ENCODE measurements at places on chromosomes 1 and 21.

DNA sequence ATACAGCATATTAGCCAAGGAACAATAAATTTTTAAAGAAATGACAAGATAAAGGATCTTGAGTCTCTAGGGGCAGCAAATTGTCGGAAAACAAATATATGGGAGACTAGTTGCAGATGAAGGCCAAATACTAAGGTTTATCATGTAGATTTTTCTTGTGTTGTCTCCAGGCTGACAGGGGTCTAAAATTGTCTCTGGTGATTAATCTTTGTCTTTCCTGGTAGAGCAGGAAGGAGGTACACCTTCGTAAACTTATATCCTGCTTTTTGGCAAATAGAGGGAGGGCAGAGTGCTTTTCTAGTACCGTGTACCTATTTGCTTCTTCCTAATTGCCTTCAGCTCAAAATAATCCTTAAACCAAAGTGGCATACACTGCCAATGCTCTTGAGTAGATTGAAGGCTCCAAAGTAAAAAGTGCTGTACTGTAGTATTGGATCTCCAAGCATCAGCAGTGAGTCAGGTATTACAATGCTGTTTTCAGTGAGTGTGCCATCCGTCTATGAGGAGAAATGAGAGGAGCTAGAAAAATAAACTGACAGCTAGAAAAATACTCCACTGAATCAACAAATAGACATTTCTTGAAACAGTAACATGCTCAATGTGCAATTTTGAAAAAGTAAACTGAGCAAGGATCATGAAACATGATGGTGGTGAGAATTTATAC, 1.8 kb upstream of the LEPR start:
- no peak for DNase-seq

DNA sequence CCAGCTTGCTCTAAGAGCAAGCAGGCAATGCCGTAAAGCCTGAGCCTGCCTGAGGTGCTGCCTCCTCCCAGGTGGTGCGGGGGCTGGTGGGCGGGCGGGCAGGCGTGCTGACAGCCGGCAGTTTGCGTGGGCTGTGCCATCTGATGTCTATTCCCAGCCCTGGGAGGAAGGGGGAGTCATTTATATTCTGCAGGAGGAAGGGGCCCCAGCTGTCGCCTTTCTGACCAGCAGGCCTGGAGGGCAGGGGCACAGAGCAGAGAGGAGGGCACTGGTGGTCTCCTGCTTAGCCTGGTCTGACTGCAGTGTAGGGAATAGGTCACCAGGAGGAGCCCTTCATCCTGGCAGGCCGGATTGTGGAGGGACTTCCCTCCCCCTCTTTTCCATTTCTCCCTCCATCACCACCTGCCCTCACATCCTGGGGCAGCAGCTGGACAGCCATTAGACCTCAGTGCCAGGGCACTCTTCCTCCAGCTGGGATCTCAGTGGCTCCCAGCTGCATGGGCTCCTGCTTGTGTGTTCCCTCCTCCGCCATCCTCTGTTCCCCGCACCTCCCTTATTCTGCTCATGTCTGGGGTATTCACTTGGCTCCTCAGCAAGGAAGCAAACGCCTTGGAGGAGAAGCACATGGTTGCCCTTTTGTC, 4.4 kb downstream of the CYB561D1 start:
- DNase-seq = peak; percentile 31

DNA sequence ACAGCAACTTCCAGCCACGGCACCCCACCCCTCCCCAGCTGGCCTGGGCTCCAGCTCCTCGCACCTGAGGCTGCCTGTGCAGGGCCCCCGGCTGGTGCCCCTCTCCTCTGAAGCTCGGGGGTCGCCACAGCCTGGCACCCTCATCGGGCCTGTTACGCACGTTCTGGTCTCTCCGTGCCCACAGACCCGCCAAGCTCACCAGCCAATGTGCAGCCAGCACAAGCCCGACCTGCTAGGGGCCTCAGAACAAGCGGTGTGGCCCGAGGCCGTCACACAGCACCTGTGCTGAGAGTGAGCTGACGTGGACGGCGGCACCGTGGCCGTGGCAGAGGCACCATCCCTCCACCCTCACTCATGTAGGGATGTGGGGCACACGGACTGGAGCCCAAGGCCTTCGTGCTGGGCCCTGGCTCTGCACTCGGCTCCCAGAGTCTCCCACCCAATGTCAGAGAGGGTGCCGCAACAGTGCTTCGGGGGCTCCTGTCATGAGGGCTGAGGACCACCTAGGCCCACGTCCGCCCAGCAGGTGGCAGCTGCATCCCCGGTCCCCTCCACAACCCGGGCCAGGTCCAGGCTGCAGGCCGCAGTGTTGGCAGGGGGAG, 4.4 kb upstream of the SAMD11 start:
- no peak for DNase-seq

GRCh38 chr1:43600033-43601020, 49.6 kb upstream of the KDM4A start:
- DNase-seq = no peak

DNA sequence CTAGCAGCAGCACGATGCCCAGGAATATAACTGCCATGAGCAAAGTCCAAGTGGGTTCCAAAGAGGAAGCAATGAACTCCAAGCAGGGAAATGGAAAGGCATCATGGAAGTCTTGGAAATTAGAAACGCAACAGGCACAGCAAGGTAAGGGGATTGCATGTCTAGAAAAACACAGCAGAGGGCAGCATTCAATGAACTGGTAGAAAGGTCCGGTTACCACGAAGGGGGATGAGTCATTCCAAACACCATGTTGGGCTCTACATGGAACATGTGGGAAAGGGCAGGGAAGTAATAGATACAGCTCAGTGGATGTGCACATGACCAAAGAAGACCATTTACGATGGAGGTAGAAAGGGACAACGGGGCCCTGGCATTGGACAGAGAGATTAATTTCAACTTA, 36.4 kb downstream of the RXRG start:
- peak; percentile 49 for DNase-seq

DNA sequence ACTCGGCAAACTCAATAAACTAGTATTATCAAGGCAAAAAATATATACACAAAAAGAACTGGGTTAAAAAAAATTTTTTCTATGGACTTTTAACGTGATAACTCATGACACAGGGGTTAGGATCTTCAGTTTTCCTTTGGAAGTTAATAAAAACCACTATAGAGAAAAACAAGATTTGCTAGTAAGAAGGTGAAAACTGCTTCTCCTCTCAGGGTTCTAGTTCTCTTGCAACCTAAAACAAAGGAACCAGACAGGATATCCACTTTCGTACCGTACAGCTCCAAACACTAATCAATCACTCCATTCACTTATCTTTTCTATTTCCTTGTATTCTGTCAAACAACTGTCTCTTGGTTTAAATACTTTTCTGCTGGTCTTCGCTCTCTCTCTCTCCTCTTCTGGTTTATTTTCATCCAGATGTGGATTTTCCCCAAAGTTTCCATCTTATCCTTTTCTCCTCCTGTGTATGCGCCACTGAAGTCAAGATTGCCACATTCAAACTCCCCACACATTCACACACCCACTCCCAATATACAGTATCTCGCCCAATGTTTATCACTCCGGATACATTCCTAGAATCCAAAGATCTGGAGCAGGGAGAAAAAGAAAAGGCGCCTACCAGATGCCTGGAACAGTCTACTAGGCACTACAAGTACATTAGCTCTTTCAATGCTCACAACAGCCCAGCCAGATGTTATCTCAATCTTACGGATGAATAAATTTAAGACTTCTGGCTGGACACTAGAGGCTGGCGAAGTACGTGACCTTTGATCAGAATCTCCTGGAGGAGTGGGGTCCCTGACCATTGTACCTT, 775 bp upstream of the PRPF38B start:
- DNase-seq = no peak

DNA sequence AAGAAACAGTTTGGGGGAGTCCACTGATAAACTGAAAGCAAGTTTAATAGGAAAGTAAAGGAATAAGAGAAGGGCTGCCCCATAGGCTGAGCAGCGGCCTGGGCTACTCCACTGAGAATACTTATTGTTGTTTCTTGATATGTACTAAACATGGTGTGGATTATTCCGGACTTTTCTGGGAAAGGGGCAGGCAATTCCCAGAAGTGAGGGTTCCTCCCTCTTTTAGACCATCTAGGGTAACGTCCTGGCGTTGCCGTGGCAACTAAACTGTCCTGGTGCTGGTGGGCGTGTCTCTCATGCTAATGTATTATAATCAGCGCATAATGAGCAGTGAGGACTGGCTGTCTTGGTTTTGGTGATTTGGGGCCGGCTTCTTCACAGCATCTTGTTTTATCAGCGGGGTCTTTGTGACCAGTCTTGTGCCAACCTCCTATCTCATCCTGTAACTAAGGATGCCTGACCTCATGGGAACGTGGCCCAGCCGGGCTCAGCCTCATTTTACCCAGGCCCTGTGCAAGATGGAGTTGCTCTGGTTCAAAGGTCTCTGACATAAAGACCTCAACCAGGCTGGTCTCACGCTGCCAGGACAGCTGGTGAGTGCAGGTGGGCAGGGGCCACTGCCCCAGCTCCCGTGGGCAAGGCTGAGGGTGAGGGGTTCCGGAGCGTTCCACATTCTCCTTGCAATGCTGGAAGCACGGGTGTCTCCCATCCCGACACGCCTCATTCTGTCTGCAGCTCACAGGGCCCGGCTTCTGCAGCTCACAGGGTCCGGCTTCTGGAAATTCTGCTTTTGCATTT, 19.6 kb upstream of the C1orf159 start:
- peak; percentile 27 for DNase-seq

DNA sequence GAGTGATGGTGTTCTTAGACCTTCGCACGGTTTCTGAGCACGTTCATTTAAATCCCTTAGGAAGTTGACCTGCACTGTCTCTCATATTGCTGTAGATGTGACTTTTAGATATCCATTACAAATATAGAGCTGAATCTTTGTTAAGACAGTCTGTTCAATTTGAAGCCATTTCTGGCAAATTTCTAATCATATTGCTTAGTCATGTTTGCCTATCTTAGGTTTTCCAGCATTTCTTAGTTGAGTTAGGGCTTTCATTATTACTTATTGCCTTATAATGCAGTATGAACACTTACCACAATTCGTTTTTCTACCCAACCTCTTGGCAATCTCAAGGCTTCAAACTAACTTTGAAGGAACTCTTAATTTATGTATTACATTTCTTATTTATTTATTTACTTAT, 78.5 kb upstream of the PGD start:
- no peak for DNase-seq

GRCh38 chr1:189627427-189627826, 850.2 kb downstream of the BRINP3 start:
- no peak for DNase-seq

DNA sequence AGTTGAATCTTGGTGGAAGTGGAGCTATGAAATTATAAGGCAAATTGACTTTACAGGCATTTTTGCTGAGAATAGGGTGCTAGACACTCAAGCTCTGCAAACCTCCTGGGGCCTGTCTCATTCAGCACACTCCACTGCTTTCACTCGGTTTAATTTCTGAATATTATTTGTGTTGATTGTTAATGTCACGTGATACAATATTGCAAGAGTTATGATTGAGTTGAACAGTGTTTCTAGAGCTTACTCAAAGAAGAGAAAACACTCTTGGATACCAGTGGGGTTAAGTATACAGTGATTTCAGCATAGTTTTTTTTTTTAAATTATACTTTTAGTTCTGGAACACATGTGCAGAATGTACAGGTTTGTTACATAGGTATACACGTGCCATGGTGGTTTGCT, 49.7 kb downstream of the C21orf91 start:
- no peak for DNase-seq

GRCh38 chr1:230464671-230465070, 38.5 kb upstream of the PGBD5 start:
- no peak for DNase-seq

All from fibroblast of the aortic adventitia (primary cell).